ENCODE measurements at places on chromosomes 11 and 22.

DNA sequence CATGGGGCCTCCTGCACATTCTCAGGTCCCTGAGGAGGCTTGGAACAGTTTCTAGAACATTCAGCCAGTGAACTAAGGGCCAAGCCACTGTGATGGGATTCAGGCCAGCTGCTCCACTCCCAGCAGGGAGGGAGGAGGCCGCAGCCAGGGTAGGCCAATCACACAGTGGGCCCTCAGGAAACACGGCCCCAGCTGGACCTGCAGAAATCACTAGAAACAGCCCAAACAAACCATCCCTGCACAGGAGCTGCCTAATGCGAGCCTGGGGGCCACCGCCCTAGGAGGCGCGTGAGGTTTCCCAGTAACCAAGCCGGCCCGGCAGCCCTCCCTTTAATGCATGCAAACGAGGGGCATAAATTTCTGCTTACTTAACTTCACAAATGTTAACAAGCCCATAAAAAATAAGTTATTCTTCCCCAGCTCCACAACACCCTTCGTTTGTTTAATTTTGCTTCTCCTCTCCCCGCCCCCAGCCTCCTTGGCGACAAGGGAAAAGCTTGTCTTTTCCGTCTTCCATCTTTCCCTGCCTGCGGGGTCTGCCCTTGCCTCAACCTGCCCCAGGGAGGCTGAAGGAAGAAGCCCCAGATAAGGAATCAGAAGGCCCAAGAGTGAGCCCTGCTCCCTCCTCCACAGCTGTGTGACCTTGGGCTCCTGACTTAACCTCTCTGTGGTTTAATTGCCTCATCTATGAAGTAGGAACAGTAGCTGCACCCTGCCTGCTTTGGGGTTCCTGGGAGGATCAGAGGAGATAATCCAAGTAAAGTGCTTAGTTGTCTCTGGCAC lies 25.7 kb downstream of the ELFN2 start:
- DNase-seq: no peak

DNA sequence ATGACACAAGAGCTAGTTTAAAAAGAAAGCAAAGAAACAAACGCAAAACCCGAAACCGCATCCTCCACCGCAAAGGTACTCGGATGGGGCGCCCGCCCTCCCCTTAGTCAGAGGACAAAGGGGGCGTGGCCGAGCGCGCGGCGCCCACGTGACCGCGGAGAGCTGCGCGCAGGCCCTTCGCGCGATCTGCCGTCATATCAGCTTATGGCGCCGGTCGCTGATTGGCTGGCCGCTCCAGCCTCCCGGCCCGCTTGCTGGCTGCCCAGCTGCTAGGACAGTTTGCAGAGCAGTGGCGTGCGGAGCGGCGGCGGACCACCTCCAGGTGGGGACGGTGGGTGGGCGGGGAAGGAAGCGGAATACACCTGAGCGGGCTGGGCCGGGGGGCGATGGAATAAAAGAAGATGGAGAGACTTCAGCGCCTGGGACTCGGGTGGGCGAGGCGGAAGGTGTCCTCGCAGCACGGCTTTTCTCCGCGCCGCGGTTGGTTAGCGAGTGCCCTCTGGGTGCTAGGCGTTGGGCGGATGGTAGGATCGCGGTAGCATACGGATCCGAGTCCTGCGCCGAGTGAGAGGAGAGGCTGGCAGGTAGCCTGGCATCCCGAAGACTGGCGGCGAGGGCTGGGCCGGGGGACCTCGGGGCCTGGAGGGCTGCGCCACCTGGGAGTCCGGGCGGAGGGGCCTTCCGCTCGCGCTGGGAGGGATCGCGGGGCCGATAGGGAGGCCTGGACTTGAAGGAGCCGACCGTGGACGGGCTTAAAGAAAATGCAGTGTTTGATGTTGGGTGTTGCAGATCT lies at the start of gene SC5D:
SC5D (plus strand) TSS at position 277 of the 793 bp plus-strand sequence. CDS start 10,605 bp downstream, outside the sequence.
- peak; percentile 92 for DNase-seq

GRCh38 chr22:46430961-46431838 lies 95.7 kb downstream of the TRMU start:
- DNase-seq: no peak

DNA sequence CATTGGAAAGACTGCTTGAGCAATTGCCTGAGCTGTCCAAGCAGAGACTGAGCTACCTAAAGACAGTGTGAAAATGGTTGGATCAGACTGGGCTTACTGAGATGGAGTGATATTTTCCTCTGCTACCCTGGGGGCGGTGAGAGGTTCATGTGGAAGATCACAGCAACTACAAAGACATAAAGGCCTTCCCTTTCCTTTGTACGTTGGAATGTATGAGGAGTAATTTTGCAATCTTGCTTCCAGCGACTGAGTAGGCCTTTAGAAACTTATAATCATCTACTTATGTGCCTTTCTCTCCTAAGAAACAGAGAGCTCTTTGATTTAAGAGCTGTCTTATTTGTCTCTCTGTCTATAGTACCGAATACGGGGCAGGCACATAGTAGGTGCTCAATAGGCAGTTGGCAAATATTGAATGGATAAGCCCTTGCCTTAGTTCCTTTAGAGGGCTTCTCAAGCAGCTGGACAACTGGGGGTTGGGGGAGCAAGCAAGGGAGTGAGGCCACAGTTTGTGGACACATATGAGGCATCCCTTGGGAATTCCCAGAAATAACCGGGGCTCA lies 2.4 kb upstream of the HEPACAM start:
- no peak for DNase-seq

DNA sequence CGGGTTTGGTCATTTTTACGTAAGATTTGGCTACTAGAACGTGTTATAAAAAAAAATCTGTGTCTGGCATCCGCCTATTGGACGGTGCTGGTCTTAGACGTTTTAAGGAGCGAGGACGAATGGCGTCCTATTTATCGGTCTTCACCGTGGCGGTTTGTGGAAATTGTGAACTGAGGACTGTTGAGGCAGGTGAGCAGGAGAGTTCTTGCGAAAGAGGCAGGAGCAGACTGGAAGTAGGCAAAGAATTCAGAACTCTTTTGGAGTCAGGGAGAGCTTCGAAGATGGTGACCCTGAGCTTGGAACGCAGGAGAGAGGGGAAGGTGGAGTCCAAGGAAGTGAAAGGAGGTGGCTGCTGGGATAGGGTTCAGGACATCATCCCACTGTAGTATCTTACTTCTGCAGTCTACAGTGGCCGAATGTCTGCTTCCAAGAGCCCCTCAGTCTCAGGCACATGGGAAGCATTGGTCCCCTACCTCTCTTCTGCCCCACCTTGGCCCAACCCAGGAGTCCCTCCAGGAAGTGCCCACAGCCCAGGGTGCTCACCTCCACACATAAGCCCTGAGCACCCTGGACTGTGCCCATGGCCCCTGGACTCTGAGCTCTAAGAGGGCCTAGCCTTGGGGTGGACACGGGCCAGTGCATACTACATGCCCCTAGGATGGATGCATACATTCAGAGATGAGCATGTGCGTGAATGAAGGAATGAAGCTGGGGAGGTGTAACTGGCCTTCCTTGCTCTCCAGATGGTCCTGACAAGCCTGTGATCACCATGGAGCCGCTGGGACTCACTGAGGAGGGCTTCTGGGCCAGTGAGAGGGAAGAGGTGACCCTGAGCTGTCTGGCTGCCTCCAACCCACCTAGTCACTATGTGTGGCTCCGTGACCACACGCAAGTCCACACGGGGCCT lies 3.7 kb downstream of the VSIG10L2 start:
- no peak for DNase-seq

DNA sequence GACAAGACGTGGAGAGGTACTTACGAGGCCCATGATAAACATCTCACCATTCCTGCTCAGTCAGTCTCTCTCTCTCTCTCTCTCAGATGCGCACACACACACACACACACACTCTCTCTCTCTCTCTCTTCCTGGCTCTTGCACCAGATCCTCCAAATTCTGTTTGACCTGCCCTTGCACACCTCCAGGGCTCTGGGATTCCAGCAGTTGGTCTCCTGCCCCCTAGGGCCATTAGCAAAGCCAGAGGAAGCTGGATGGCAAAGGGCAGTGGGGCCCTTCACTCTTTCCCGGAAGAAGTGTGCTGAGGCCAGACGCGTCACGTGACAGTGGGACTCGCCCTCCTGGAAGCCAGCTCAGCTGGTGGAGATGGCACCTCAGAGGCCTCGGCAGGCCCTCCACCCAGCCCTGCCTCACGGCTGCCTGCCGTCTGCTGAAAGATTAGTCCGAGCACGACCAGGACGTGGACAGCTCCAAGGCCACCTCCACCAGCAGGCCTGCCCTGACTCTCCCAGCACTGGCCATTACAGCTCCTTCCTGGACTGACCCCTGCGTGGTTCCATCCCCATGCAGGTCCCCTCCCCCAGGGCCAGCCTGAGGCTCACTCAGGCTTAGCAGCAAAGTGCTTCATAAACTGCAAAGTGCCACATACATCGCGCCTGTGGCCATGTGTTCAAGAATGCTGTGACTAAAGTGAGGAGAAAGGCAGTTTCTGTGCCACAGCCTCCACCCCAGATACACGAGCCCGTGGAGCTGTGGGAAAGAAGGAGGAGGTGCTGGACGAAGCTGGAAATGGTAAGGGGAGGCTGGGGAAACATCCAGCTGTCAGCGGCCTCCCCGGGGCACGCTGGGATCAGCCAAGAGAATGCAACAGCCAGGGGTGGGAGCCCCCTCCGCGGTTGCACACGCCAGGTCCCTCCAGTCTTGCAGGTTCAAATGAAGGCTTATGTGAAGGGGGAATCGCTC lies 3.7 kb downstream of the PDGFB start:
- no peak for DNase-seq

DNA sequence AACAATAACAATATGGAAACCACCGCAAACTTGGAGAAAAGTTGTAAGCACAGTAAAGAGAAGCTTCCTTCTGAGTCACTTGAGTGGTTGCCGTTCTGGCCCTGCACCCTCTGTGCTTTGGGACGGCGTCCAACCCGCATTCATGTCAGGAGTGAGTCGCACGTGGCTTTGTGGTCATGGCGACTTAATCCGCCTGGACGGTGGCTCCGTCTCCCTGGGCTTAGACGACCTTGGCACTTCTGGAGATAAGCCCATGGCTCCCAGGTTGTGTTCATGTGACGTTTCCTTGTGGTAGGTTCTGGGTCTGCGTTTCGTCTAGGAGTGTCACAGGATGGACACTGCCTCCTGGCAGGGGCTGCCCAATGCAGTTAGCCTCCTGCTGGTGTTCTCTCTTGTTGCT lies 40.5 kb downstream of the TPCN2 start:
- DNase-seq: no peak

DNA sequence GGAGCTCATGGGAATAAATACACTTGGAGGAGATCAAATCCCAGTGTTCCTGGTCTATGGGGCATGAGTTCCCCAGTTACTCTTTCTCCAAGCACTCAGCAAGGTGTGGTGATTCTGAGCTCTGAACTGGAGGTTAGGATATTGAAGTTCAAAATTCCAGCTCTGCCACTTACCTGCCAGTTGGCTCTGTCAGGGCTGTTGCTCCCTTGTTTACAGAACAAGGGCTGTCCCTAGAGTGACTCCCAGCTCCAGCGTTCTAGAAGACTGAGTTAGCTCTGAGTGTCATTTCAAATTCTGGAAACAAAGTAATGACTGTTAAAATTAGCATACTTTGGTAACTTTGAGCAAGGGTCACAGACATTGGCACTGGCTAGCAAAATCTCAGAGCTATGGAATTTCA lies 69.7 kb upstream of the ZBED5 start:
- no peak for DNase-seq

- no peak for DNase-seq
Observed at GRCh38 chr11:62026739-62027370, 59.4 kb upstream of the FTH1 start.

DNA sequence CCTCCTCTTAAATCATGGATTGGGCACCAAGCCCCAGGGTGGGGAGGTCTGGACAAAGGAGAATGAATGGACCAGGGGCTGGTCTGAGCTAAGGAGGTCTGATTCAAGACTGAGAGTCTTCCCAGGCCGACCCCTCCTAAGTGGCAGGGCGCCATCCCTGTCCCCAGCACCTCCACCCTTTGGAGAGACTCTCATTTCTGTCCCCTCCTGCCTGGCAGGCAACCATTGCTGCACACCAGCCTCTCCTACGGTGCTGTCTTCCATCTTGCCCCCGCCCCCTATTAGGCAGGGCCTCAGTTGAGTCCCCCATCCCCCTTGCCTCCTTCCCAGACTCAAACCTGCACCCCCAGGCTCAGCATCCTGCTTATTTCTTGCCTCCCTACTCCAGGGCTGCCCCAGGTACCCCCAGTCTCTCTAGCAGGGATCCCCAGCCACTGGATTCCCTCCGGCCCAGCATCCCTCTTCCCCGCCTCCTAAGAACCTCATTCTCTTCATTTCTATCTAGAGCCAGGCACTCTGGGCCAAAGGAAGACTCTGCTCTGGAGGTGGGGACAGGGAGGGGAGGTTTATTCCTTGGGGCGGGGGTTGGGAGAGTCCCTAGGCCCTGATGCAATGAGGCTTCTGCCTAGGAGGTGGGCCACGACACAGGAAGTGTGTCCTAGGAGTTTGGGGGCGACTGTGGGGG lies 1.7 kb upstream of the RCOR2 start:
- peak; percentile 79 for DNase-seq

- DNase-seq: no peak
Observed at GRCh38 chr22:49660794-49661781, 166.6 kb downstream of the BRD1 start.

- no peak for DNase-seq
Observed at GRCh38 chr11:65424205-65425104, 1.9 kb downstream of the NEAT1 start.

- DNase-seq: no peak
Observed at GRCh38 chr22:49136816-49137180, 690.9 kb downstream of the BRD1 start.

GRCh38 chr11:24886880-24887619 lies 390.2 kb downstream of the LUZP2 start:
- no peak for DNase-seq

- no peak for DNase-seq
Observed at GRCh38 chr11:65499713-65500386, 1.0 kb downstream of the MALAT1 start.

DNA sequence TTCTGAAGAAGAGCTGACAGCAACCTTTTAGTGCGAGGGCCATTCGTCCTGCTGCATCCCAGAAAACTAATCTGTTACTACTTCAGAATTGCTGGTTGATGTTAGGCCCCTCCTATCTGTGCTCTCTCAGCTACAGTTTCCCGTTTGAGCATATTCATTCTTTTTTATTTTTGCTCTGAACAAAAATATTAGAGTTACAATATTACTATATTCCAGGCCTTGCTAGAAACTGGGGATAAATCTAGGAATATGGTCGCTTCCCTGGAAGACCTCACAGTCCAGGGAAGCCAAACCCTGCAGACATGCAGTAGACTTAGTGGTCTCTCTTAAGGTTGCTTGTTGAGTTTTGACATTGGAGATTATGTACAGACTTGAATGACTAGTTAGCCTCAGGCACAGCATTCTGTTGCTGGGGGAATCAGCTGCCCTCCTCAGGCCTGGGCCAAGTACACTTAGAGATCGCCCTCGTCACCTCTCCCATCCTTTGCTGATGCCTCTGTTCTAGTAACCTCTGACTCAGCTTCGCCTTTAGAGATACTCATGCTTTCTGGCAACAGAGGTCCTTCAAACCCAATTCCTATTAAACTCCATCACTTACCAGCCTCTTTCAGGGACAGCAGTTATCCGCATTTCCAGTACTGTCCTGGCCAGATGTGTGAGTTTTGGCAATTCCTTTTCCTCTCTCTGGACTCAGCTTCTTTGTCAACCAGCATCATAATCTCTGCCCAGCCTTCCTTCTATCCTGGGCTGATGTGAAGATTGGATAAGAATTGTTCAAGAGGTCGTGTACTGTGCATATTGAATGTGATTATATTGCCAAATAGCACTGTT lies 698 bp upstream of the ANAPC15 start:
- peak; percentile 34 for DNase-seq
